ENCODE measurements at places on chromosomes 4 and X.
A peak's percentile ranks its signal among the peaks of the same experiment; 100 is the strongest.

DNA sequence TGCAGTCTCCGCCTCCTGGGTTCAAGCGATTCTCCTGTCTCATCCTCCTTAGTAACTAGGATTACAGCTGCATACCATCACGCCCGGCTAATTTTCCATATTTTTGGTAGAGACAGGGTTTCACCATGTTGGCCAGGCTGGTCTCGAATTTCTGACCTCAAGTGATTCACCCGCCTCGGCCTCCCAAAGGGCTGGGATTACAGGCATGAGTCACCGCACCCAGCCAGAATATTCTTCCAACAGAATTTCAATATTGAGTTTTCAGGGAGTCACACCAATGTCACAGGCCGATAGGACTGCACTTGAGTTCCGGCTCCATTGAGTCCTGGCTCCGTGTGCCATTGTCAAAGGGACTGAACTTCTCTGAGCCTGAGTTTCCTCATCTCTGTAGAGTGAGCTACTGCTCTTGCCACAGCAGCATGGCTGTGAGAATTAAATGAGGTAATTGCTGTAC, 82.9 kb downstream of the CLCN4 start:
- no peak for DNase-seq

DNA sequence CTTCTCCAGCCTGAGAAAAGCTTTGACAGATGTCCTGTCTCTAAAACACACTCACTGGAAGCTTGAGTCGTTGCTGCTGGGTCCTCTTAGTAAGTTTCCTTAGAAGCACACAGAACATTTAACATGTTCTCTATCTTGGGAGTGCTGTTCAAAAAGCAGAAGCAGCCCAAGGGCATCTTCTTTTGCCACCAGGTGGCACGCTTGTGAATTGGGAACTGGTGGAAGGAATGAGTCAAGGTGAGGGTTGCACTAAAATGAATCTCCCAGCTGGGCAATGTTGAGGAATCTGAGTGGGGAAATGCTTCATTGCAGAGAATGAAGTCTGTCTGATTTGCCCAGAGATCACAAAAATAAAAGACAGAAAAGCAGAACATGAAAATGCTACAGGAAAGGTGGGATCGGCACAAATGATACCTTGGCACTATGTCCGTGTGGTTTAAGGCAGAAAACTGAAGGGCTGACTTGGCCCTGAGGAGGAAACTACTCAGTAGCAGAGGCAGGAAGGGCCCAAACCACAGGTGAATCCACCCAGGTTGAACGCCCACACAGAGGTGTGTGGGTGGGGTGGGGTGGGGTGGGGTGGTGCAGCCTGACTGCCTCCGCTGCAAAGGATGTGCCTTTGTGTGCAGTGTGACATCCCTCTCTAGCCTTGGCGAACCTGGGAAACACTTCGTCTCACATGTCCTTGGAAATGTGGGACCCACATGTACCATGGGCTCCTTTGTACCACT, 26.0 kb downstream of the KIT start:
- DNase-seq: no peak

- peak; percentile 57 for DNase-seq
Measured at GRCh38 chrX:3815896-3816664, 102.6 kb upstream of the PRKX start.

DNA sequence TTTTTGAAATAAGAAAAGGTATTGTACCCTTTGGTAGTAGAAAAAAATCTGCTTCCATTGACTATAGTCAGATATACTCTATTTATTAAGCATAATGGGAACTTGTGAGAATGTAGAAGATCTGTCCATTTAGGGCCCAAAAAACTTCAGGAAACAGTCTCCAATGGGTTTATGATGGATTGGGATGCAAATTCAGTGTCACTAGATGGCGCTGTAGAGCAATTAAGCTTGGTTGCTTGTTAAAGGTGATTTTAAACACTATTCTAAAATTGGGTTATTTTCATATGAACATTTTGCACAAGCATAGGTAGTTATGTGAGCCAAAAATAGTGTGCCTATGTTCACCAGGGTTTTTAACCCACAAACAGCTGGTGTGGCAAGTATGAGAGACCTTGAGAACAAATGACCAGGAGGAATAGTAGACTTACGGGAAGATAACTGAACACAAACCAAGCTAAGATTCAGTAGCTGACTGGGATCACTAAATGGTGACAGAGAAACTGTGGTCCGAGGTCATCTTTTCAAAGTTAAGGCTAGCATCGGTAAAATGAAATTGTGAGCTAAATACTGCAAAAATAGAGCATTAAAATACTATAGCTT, 80.3 kb upstream of the LSM6 start:
- DNase-seq: no peak

GRCh38 chrX:97529536-97530200, 646.0 kb downstream of the RPA4 start:
- no peak for DNase-seq

GRCh38 chr4:105461221-105461620, 12.6 kb downstream of the PPA2 start:
- no peak for DNase-seq

DNA sequence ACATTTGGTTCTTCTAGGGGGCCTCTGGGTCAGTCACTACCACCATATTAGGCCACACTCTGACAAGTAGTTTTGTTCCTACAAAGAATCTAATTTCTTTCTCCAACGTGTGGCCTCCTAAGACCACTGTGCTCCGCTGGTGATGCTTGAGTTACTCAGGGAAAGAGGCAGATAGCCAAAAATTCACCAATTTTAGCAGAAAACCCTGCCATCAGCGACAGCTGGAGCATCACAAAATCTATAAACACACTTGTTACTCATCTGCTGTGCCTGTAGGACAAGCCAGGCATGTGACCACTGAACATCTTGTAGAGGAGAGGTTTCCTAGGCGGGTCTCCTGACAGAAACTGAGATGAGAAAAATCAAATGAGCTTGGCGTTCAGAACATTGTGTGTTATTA, 105.4 kb downstream of the SYNPO2 start:
- DNase-seq: no peak

- no peak for DNase-seq
Measured at GRCh38 chr4:160159457-160159856, 1056.6 kb downstream of the RAPGEF2 start.

GRCh38 chr4:186472948-186473347, 82.4 kb downstream of the MTNR1A start:
- DNase-seq: no peak

DNA sequence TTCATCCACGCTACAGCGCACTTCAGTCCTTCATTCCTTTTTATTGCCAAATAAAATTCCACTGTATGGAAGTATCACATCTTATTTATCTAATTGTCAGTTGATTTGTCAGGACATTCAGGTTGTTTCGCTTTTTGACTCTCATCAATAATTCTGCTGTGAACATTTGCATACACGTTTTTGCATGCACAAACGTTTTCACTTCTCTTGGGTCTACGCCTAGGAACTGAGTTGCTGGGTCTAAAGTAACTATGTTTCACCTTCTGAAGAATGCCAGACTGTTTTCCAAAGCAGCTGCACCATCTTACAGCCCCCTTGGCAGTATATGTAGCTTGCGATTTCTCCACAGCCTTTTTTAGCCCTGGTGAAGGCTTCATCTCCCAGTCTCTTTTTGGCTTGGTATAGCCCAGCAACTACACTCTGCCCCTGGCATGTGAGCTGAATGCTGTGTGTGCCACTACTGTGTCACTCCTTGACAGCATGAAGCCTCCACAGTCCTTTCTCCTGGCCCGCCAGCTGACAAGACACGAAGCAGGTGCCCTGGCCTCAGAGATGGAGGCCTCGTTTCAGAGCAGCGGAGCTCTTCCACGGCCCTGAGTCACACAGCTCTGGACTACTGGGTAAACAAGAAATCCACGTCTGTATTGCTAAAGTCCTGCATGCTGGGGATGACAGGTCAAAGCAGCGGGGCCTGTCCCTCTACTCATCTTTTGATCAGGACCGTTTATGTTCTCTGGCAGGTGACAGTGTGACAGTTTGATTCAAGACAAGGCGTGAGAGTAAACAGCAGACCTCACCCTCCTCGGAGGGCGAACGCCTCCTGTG, 75.5 kb downstream of the NSUN7 start:
- no peak for DNase-seq

- no peak for DNase-seq
Measured at GRCh38 chrX:37816766-37817165, 30.6 kb downstream of the DYNLT3 start.

DNA sequence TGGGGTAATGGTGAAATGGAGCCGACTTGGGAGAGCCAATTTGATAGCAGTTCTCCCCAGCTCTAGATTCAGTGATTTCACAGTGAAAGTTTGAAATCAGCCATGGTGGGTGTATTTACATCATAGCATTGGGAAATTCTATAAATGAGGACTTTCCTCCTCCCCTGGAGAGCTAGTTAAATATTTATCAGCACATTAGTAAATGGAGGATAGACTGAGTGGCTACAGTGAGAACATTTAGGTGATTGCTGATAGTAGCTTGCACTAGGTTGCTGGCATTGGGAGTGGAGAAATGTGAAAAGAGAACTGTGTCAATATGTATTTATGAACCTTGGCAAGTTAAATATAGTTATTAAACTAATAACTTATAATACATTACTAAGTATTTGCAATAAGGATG, 347.3 kb downstream of the CCSER1 start:
- no peak for DNase-seq

GRCh38 chrX:16208601-16209000, 41.3 kb downstream of the MAGEB17 start:
- no peak for DNase-seq

GRCh38 chrX:27680726-27681125, 90.6 kb downstream of the DCAF8L2 start:
- DNase-seq: no peak

- no peak for DNase-seq
Measured at GRCh38 chrX:65971151-65971550, 68.7 kb downstream of the VSIG4 start.

GRCh38 chrX:19899217-19899788, 11.9 kb upstream of the SH3KBP1 start:
- no peak for DNase-seq

DNA sequence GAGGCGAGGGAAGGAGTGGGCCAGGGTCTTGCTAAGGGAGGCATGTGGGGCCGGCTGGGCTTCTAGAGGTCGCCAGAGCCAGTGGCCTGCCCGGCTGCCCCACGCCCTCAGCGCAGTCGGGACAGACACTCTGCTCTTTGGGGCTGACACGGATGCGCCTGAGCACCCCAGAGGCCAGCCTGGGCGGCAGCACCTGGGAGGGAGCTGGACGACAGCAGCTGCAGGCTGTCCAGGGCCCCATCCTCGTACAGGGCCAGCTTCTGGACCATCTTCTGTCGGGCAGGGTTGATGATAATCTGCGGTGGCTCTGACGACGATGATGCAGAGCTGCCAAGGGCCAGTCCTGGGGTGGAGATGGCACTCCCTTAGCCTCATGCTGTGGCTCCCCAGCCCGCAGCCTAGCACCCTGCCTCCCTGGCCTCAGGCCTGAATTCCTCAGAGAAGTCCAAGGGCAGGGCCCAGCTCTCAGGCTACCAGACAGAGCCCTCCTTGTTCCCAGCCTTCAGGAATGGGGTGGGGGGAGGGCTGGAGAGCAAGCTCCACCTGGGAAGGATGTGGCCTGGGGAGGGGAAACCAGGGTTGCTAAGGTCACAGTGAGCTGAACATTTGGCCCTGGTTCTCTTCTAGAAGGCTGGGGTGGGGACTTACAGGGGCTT, 7.2 kb downstream of the IRAK1 start:
- no peak for DNase-seq

DNA sequence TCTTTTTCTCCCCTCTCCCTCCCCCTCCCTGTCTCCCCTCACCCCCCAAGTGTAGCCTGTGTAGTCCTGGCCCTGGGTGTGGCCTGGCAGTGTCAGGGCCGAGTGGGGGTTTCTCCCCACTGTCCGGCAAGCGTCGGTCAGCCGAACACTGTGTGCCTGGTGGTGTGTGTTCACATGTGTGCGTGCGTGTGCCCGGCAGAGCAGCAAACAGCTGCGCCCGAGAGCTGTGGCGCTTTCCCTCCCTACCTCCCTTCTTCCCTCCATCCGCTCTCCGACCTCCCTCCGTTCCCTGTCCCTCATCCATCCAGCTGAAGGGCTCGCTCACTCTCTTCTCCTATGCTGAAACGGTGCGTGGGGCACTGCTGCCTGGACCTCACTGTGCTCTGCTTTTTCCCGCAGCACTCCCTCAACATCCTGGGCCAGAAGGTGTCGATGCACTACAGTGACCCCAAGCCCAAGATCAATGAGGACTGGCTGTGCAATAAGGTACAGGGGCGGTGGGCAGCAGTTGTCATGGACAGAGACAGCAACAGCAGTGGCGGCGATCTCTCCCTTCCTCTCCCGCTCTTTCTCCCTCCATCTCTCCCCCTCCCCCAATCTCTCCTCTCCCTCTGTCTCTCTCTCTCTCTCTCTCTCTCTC, 17.4 kb upstream of the UBA1 start:
- DNase-seq: no peak

GRCh38 chr4:187827631-187828030, 167.9 kb upstream of the ZFP42 start:
- DNase-seq: no peak

- DNase-seq: no peak
Measured at GRCh38 chr4:83196921-83197320, 82.4 kb upstream of the PLAC8 start.

GRCh38 chr4:161883157-161883556, 280.6 kb downstream of the FSTL5 start:
- DNase-seq: no peak

GRCh38 chr4:171979461-171979860, 166.3 kb downstream of the GALNTL6 start:
- DNase-seq: no peak

DNA sequence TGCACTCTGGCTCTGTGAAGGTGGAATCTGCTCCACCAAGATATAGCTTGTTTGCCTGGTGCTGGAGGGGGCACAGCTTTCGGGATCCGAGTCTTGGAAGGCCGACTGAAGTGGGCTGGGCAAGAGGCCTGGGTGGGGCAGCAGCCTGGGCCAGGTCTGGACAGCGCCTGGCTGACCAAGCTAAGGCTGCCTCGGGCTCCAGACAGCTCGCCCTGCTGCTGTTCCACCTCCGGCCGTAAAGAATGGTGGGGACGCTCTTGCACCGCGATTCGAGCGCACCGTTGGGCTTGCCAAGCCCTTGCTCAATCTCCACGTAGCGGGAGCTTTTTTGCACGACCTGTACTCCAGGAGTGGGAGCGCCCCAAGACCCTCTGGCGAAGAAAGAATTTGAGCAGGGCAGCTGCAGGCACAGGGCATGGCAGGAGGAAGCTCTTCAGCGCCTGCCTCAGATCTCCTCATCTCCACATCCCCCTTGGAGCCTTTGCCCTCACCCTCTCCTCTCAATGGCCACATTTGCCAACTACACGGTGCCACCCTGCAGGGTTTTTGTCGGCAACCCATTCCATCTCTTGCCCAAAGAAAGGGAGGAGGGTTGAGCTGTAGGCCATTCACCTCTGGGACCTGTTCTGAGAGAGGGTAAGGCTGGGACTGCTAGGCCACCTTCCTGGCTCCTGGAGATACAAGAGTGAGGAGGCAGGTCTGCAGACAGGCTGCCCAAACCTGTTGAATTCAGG, 18.9 kb downstream of the CNGA2 start:
- peak; percentile 42 for DNase-seq

- DNase-seq: no peak
Measured at GRCh38 chrX:11100281-11101035, 10.7 kb upstream of the HCCS start.

GRCh38 chr4:81084029-81084428, 53.5 kb downstream of the BMP3 start:
- no peak for DNase-seq
